ENCODE measurements at places on chromosomes 12 and 14. TPM values are rescaled to one million over a fixed set of nuclear protein-coding genes. Genes with fewer than 3 reads are reported as not detected.

DNA sequence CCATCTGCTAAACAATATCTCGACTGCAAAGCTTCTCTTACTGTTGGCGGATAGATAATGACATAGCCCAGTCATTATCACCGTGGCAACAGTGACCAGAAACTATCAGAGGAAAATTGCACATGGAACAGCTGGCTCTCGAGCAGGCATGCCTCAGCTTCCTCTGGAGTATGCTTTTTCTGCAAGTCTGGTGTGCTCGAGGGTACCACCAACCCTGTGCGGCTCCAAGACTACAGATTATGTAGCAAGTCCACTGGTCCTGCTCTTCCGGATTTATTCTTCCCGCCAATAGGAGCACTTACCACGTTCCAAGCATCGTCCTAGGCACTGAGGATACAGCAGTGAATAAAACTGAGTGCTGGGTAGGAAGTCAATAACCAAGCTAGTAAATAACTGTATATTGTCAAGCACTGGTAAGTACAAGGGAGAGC, 1.4 kb upstream of the GLRX5 start:
- DNase-seq = no peak
- H3K4me1 ChIP-seq = peaks cover 48% of the 10 kb centered on the region
- H3K27ac ChIP-seq = peak overlapping the region; percentile 99
- H3K4me3 ChIP-seq = peak overlapping the region; percentile 99
- H3K27me3 ChIP-seq = no peaks in the 10 kb centered on the region
- H3K36me3 ChIP-seq = peaks cover 8% of the 10 kb centered on the region

GRCh38 chr14:99928963-99929362, 135.8 kb downstream of the EML1 start:
- no peak for DNase-seq
- peaks cover 8% of the 10 kb centered on the region for H3K4me1 ChIP-seq
- H3K4me3 ChIP-seq = no peak overlapping the region
- H3K27ac ChIP-seq = no peak overlapping the region

GRCh38 chr12:121953695-121954094, 35.3 kb downstream of the CFAP251 start:
- H3K27ac ChIP-seq = no peak overlapping the region
- H3K36me3 ChIP-seq = no peaks in the 10 kb centered on the region
- peaks cover 9% of the 10 kb centered on the region for H3K27me3 ChIP-seq
- no peak for DNase-seq
- no peak overlapping the region for H3K4me3 ChIP-seq
- H3K4me1 ChIP-seq = no peaks in the 10 kb centered on the region

- DNase-seq = no peak
- peaks cover 36% of the 10 kb centered on the region for H3K36me3 ChIP-seq
- H3K4me3 ChIP-seq = no peak overlapping the region
Observed at GRCh38 chr12:32583534-32583933, 95.6 kb upstream of the DNM1L start.

DNA sequence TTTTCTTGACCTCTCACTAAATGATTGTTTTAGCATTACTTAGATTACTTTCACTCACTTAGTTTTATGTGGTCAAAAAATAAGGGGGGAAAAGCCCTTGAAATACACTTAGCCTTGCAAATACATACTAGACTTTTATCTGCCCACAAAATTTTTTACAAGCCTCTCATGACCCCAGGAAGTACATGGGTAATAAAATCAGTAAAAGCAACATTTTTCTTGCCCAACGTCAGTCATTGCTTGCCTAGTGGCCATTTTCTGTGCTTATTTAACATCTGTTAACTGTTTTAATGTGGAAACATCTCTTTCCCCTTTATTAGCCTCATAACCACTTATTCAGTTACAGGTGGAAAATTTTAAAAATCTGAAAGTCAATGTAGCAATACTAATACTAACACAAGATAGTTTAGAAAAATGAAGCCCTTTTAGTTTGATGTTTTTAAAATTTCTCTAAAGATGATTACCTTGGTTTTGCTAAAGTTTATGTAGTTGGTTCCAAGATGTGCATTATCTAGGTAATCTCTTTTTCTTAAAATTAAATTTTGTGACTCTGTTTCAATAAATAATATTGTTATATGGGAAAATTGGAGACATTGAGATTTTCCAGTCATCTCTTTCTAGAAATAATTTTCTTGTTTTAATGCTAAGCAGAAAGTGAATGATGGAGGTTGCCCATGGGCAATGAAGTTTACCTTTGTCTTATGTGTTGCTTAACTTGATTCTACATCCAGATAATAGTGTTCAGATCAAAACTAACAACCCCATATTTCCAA, 175.5 kb downstream of the TMTC2 start:
- no peaks in the 10 kb centered on the region for H3K27me3 ChIP-seq
- DNase-seq = no peak
- H3K36me3 ChIP-seq = peaks cover 19% of the 10 kb centered on the region
- H3K4me3 ChIP-seq = no peak overlapping the region

GRCh38 chr14:31921721-31922120, 155.4 kb upstream of the ARHGAP5 start:
- no peak overlapping the region for H3K27ac ChIP-seq
- no peaks in the 10 kb centered on the region for H3K27me3 ChIP-seq
- no peak overlapping the region for H3K4me3 ChIP-seq
- DNase-seq = no peak

DNA sequence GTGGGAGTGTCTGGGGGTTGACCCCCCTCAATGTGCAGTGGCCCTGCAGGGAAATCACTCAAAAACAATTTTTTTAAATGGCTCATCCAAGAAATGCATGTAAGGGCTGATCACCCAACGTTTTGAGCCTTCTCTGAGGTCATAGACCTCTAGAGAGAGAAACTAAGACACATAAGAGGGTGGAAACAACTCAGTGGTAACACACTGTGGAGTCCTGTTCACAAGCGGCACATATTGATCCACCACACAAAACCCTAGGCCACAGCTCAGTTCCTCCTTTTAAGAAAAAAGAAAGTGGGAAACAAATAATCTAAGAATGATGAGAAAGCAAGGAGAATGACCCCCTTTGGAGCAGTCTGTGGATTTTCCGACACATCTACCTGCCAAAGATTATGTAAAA, 83.0 kb upstream of the METAP2 start:
- H3K4me1 ChIP-seq = peaks cover 1% of the 10 kb centered on the region
- peaks cover 16% of the 10 kb centered on the region for H3K27me3 ChIP-seq
- no peak overlapping the region for H3K4me3 ChIP-seq
- H3K27ac ChIP-seq = no peak overlapping the region
- no peak for DNase-seq

Gene CDH24
- 7.9 TPM for total RNA-seq

GRCh38 chr14:21268617-21269251, 508 bp downstream of the HNRNPC start:
- peaks cover 7% of the 10 kb centered on the region for H3K27me3 ChIP-seq
- peaks cover 46% of the 10 kb centered on the region for H3K36me3 ChIP-seq
- peaks cover 26% of the 10 kb centered on the region for H3K4me1 ChIP-seq
- H3K4me3 ChIP-seq = peak overlapping the region; percentile 100
- H3K27ac ChIP-seq = peak overlapping the region; percentile 99

DNA sequence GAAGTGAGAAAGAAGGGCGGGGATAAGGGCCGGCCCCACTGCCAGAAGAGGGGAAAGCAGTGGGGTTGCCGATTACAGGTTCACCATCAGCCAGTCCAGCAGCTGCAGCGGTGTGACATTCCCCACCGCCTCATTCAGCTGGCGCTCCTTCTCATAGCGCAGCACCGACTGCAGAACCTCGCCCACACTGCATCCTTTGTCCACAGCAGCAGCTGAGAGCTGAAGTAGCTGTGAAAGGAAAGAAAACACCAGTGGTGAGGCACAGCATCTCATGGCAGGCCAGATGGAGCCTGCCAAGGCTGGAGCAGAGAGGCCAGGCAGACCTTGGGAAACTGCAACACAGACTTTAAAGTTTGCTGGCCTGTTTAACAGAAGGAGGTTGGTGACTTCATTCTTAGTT, 33.2 kb downstream of the AKAP3 start:
- no peak overlapping the region for H3K4me3 ChIP-seq
- H3K27ac ChIP-seq = no peak overlapping the region
- DNase-seq = no peak
- H3K4me1 ChIP-seq = no peaks in the 10 kb centered on the region
- H3K27me3 ChIP-seq = no peaks in the 10 kb centered on the region

DNA sequence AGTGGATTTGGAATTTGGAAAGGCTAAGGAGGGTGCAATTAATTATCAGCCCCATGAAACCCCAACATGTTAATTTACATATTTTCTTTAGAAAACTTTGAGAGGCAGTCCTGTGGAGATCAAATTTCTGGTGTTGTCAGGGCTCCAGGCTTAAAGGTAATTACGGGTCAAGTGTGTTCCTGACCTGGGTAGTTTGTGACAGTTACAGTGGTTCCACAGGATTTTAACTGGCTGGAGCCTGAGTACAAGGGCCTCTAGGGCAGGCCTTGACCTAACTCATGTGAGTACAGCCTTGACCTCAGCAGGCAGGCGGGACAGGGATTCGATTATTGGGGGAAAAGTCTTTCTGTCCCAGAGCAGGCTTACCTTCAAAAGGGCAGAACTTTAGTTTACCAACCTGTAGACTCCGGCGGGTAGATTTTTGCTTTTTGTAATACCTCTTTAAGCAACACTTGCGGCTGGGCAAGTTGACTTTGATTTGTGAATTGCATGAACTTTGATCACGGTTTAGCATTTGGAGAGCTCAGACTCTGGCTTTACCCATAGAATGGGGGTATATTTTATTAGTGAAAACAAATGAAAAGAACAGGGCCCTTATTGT, 8.4 kb upstream of the PPTC7 start:
- H3K27ac ChIP-seq = peak overlapping the region; percentile 61
- no peaks in the 10 kb centered on the region for H3K36me3 ChIP-seq

DNA sequence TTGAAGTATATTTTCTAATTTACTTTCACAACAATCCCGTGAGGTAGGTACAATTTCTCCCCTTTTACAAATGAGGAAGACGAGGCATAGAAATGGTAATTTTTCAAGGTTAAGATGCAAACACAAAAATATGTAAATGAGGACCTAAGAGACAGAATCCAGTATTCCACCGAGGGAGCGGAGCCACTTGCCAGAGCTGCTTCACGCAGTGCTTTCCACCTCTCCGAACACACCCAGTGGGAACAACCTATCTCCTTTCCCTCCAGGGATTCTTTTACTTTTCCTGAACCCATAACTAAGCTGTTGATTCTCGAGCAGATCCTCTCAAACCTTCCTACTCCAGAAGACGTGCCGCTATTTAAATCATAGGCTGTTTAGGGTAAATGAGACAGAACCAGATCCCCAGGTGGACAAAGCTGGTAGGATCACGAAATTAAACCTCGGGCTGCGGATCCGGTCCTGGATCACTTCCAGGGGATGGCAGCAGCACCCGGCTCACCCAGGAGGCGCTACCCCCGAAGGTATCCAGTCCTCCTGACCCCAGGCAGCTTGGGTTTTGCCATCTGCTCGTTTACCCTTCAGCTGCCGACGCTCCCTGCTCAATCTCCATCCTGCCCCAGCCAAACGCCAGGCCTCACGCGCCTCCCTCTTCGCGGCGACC, 1.5 kb downstream of the DDHD1 start:
- peaks cover 17% of the 10 kb centered on the region for H3K4me1 ChIP-seq
- H3K4me3 ChIP-seq = peak overlapping the region; percentile 91
- no peaks in the 10 kb centered on the region for H3K36me3 ChIP-seq
- H3K27ac ChIP-seq = peak overlapping the region; percentile 61

DNA sequence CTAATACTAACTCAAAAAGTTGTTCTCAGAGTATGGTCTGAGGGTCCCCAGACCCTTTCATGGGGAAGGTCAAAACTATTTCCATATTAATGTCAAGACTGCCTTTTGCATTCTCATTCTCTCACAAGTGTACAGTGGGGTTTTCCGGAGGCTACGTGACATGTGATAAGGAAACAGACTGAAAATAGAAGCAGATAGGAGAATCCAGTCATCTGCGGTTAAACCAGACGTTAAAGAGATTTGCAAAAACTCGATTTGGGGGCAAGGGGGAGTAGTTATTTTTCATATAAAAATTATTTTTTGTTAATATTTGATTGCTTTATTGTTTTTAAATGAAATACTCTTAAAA, 1.0 kb upstream of the NAP1L1 start:
- H3K4me3 ChIP-seq = peak overlapping the region; percentile 99
- peak overlapping the region; percentile 98 for H3K27ac ChIP-seq
- peaks cover 10% of the 10 kb centered on the region for H3K36me3 ChIP-seq
- DNase-seq = no peak

- H3K27ac ChIP-seq = peak within 1 kb of the TSS; percentile 92
- peak; percentile 93 for DNase-seq
- peaks cover 53% of the 10 kb centered on the region for H3K36me3 ChIP-seq
- peak within 1 kb of the TSS; percentile 97 for H3K4me3 ChIP-seq
Observed at GRCh38 chr12:133181238-133181959, at the start of gene ZNF268. Gene ZNF268, plus strand, starts transcription at chr12:133181495. Its CDS starts 503 bp downstream, at chr12:133181998.

Gene SLC6A12
- 3.0 TPM for total RNA-seq

Gene INHBC
- not detected for total RNA-seq

- no peak for DNase-seq
- H3K4me1 ChIP-seq = peaks cover 7% of the 10 kb centered on the region
- no peak overlapping the region for H3K27ac ChIP-seq
- no peaks in the 10 kb centered on the region for H3K27me3 ChIP-seq
- H3K4me3 ChIP-seq = no peak overlapping the region
Observed at GRCh38 chr14:102746634-102747438, 30.4 kb upstream of the TRAF3 start.

- H3K4me3 ChIP-seq = no peak overlapping the region
- H3K27ac ChIP-seq = peak overlapping the region; percentile 13
- peaks cover 2% of the 10 kb centered on the region for H3K36me3 ChIP-seq
- peaks cover 9% of the 10 kb centered on the region for H3K4me1 ChIP-seq
- peaks cover 8% of the 10 kb centered on the region for H3K27me3 ChIP-seq
- no peak for DNase-seq
Observed at GRCh38 chr12:269191-269590, 6.6 kb upstream of the SLC6A13 start.

Gene ATP6V1D
- total RNA-seq = 52.8 TPM

Gene CD27
- not detected for total RNA-seq

DNA sequence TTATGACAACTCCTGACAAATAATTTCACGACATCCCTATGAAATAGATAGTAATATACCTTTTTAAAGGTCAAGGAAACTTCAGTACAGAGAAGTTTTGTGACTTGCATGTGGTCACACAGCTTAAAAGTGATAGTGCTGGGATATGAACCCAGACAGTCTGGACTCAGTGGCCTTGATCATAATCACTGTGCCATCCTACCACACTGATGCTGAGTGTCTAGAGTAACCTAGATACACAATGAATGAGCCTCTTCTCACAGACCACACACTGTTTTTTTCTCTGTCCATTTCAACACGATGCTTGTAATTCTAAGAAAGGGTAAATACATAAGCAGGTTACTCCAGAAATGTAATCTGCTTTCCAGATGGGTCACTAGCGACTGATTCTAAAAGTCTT, 88.2 kb downstream of the SYNE2 start:
- H3K4me3 ChIP-seq = no peak overlapping the region
- no peak for DNase-seq
- H3K27ac ChIP-seq = no peak overlapping the region
- H3K4me1 ChIP-seq = no peaks in the 10 kb centered on the region
- peaks cover 6% of the 10 kb centered on the region for H3K36me3 ChIP-seq
- H3K27me3 ChIP-seq = no peaks in the 10 kb centered on the region

Gene TPPP2
- total RNA-seq = not detected

Gene STAC3
- 4.8 TPM for total RNA-seq

- H3K4me1 ChIP-seq = no peaks in the 10 kb centered on the region
- peaks cover 60% of the 10 kb centered on the region for H3K27me3 ChIP-seq
- DNase-seq = no peak
Observed at GRCh38 chr14:33611405-33612196, 339.3 kb downstream of the EGLN3 start.
